NCI-H1092 treated with DMSO at 0.1 percent for 48 hours (cell line): ENCODE measurements at places on chromosomes 12 and 14.

DNA sequence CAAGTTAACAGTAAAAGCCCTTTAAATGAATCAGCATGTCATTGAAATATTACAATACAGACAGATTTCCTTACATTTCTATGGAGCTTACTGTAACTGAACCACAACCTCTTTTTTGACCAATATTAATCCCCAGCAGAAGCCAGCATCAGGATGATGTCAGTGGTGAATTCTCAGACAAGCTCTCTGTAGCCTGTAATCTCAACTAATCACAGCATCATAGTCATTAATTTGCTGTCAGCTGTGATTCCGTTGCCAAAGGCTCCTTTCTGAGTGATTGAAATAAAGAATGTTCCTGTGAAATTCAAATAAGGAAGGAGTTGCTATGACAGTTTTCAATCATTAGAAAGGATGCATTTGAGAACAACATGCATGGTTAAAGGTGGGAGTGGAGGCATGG, 323.1 kb downstream of the PDZRN4 start:
- DNase-seq = no peak

DNA sequence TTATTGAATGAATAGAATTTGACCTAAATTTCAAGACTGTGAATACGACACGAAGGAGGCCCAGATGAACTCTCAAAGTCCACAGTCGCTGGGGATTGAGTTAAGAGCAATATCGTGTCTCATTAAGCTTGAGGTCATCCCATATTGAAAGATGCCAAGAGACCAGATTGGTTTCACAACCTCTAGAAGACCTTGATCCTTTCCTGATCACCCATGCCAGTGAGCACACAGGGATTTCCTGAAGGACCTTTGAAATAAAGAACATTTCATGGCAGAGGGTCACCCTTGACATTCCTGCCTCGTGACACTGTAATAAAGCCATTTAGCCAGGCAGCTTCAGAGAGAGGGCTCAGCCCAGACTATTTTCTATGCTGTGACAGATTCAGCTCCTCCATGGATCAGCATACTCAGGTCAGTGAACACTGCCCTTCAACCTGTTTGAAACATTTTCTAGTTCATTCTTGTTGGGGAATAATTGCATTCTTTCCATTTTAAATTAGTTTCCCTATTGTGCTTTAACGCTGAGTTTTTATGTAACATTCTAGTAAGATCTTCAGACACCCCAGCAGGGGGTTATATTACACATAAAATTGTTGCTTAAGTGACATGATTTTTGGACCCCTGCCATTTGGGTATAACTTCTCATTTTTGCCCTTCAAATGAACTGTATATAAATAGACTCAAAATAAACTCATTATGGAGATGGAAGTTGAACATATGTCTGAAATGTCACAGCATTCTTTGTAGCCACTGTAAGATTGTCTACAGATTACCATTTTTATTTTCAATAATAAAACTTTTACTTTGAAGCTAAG, 213.2 kb downstream of the C12orf50 start:
- no peak for DNase-seq

GRCh38 chr12:94255006-94255405, 106.6 kb downstream of the PLXNC1 start:
- no peak for DNase-seq

GRCh38 chr14:52741865-52742264, 11.9 kb downstream of the STYX start:
- DNase-seq = no peak
